Activated CD4-positive, alpha-beta memory T cell treated with anti-CD3 and anti-CD28 coated beads, Interleukin-2, amount 10 ng/mL, durations not matched to agents 7 days and 5 days (primary cell): ENCODE measurements at places on chromosomes 3 and 15. TPM values are rescaled to one million over a fixed set of nuclear protein-coding genes. Genes with fewer than 3 reads are reported as not detected.

Gene GMPS
- total RNA-seq = 106 TPM

Gene SAMMSON
- total RNA-seq = not detected

Gene AGBL1
- total RNA-seq = not detected

Gene PML
- 133 TPM for total RNA-seq

Gene EXOG
- 19.0 TPM for total RNA-seq

Gene NDUFAF3
- total RNA-seq = 108 TPM

Gene GLT8D1
- 43.4 TPM for total RNA-seq

Gene ITGA11
- total RNA-seq = 0.73 TPM

Gene SLC24A5
- not detected for total RNA-seq

Gene PLSCR5
- total RNA-seq = not detected

Gene SLC28A1
- total RNA-seq = not detected

Gene TTLL13
- total RNA-seq = 0.58 TPM

Gene MTFMT
- 13.3 TPM for total RNA-seq

Gene LRTM1
- not detected for total RNA-seq

Gene SOX14
- total RNA-seq = not detected

Gene PTPN9
- total RNA-seq = 41.4 TPM

Gene ANO10
- total RNA-seq = 19.9 TPM

Gene SLC51B
- total RNA-seq = not detected

Gene MAGEF1
- 5.8 TPM for total RNA-seq

Gene PPP2R3A
- total RNA-seq = 0.03 TPM

Gene BDH1
- 55.8 TPM for total RNA-seq
